ENCODE measurements at places on chromosomes 1 and 21.

DNA sequence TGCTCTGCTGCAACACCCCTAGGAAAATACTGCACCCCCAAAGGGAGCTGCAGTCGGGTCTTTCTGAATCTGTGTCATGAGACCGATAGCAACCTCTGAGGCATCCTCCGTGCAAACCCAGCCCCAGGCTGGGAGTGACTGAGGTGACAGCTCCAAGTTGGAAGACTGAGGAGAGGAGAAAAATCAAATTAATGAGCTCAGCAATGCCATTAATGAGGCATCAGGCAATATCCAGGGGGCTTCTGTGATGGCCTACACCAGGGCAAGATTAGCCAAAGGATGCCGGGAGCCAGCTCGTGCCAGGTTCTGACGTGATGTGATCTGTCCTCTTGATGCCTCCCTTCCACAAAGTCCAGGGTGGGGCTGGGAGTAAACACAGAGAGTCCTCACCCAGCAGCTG lies 30.8 kb upstream of the PSMB2 start:
- DNase-seq, result no peak

DNA sequence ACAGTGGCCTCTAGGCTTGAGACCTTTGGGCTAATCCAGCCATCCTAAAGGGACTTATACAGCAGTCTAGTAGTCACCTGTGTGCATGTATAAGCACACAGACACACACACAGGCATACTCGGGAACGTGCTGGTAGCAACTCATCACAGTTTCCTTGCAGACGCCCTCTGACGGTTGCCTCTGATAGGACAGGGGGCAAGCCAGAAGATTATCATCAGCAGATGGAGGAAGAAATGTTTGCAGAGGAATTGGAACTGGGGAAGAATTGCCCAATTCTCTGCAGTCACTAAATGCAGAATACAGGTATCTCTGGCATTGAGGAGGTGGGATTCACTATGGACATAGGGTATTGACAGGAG lies 222.2 kb downstream of the C1orf94 start:
- no peak for DNase-seq

DNA sequence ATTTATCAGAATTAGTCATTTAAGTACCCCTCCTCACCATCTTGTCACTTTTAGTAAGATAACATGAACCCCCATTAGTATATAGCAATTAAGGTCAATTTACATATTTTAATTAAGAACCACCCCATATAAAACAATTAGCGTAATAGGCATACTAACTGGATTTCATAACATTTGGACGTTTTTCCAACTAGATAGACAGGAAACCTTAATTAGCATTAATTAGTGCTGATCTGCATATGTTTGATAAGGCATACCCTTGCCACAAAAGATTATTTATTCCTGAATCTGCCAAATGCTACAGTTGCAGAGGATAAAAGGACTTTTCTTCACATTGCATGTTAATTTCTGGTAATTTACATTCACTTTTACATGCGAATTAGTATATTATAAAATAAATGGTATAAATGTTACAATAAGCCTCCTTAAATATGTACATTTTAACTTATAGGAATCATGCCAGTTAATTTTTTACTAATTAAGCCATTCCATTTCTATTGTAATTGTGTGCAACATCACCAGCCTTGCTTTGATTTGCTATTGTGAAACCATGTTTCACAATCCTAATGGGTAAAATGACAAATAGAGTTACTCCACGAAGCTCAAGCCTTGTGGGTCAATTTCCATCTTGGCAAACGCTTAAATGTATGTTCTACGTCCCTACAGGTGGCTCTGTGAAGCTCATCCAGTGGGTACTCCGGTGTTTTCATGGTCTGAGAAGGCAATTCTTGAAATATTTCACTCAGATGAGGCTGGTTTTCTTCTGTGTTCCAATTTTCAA lies 469.6 kb downstream of the DPYD start:
- no peak for DNase-seq

DNA sequence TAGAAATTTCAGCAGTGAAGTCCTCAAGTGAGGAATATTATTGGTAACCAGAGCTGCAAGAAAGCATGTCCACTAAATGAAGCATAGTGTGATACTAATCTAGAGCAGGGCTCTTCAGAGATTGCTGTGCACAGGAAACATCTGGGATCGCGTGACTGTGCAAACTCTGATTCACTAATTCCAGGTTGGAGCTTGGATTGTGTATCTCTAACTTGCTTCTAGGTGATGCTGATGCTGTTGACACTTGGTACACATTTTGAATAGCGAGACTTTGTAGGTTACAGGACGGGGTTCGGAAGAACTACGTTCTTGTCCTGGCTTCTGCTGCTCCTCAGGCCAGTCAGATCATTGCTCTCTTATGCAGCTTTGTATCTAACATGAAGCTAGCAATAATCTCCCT lies 66.5 kb downstream of the PRRX1 start:
- no peak for DNase-seq

- DNase-seq, result no peak
Measured at GRCh38 chr1:70140894-70141293, 64.5 kb downstream of the LRRC40 start.

- no peak for DNase-seq
Measured at GRCh38 chr21:39952265-39952664, 85.0 kb downstream of the PCP4 start.

DNA sequence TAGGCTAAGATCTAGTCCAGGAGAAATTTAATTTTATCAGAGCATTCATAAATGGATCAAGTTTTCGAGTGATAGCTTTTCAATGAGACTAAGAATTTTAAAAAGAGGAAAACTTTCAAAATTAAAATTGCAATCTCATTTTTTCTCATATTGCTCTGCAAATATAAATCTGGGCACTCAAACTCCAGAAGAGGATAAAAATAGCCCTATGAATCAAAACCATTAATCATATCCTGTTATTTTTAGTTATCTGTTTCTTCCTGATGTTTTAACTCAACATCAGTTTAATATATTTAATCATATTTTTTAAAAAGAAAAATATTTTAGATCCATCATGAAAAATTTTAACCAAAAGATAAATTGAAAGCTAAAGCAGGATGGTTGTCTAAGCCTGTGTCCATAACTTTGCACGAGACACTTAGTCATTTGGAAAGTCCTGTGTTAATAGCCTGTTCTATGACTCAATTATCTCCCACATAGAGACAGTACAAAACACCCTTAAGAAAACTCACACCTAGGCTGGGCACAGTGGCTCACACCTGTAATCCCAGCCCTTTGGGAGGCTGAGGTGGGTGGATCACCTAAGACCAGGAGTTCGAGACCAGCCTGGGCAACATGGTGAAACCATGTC lies 17.1 kb upstream of the PRRC2C start:
- no peak for DNase-seq

GRCh38 chr1:33250724-33251123 lies 5.6 kb upstream of the ZNF362 start:
- no peak for DNase-seq

- no peak for DNase-seq
Measured at GRCh38 chr1:244052728-244053312, 1.7 kb downstream of the ZBTB18 start.

GRCh38 chr1:10607228-10607627 lies 132.5 kb downstream of the PEX14 start:
- DNase-seq, result no peak

- DNase-seq, result no peak
Measured at GRCh38 chr1:233033361-233033760, 83.0 kb downstream of the NTPCR start.

DNA sequence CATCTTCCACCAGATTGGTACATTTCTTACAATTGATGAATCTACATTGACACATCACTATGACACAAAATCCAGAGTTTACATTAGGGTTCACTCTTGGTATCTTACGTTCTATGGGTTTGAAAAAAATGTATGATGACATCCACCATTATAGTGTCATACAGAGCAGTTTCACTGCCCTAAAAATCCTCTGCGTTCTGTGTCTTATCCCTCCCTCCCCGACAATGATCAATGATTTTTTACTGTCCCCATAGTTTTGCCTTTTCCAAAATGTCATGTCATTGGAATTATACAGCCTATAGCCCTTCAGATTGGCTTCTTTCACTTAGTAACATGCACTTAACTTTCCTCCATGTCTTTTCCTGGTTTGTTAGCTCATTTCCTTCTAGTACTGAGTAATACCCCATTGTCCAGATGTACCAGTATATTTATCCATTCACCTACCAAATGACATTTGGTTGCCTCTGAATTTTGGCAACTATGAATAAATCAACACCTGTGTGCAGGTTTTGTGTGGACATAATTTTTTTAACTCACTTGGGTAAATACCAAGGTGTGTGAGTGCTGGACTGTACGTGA lies 80.9 kb upstream of the CDC42BPA start:
- DNase-seq, result no peak

GRCh38 chr1:6597777-6598131 lies 4.9 kb downstream of the KLHL21 start:
- no peak for DNase-seq

- DNase-seq, result no peak
Measured at GRCh38 chr1:179870870-179871269, 6.7 kb downstream of the TOR1AIP2 start.

GRCh38 chr21:41612674-41613532 lies 104.9 kb upstream of the TMPRSS2 start:
- DNase-seq, result no peak

- DNase-seq, result no peak
Measured at GRCh38 chr1:229205854-229206253, 65.1 kb upstream of the RAB4A start.

- DNase-seq, result no peak
Measured at GRCh38 chr1:26265405-26265804, 14.5 kb upstream of the SH3BGRL3 start.

- DNase-seq, result no peak
Measured at GRCh38 chr1:86594284-86594770, 47.4 kb downstream of the CLCA4 start.

DNA sequence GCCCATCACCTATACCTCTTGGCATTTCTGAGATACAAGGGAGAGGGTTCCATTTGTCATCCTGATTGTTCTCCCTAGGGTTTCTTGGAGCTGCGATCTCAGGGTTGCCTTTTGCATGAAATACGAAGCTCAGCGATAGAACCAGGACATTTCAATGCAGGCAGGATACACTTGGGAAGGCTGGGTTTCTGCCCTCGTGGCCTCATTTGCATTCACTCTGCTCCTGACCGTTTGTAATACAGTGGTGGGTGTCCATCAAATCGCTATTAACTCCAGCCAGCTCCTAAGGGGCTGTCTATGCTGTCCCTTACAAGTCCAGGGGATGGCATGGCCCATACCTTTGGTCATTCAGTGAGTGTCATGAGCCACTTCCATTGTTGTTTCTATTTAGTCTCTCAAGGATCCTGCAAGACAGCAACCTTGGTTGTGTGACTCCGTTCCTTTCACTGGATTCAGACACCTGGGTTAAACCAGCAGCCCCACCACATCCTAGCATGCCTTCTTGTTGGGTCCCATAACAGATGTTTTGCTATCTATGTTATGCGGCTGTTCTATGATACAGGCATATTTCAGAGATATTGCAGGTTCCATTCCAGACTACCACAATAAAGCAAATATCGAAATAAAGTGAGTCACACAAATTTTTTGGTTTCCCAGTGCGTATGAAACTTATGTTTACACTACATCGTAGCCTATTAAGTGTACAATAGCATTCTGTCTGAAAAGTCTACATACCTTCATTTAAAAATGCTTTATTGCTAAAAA lies 18.3 kb downstream of the KAZN start:
- no peak for DNase-seq

DNA sequence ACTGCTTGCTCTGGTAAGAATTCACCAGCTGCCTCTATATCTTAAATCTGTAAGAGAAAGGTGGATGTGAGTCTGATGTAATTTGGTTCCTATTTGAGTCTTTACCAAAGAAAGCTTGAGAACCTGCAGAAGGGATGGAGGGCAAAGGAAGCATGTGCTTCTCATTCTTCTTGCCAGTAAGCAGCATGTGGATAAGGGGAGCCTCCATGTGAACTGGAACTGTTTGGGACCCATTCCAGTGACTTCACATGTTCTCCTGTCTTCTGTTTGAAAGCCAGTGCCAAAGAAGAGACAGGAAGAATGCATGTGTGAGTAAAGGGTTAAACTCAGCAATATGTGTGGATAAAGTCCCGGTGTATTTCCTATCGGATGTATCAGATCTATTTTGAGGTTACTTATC lies 119.6 kb upstream of the ADGRL2 start:
- no peak for DNase-seq

- no peak for DNase-seq
Measured at GRCh38 chr1:208139434-208140045, 104.6 kb downstream of the PLXNA2 start.

DNA sequence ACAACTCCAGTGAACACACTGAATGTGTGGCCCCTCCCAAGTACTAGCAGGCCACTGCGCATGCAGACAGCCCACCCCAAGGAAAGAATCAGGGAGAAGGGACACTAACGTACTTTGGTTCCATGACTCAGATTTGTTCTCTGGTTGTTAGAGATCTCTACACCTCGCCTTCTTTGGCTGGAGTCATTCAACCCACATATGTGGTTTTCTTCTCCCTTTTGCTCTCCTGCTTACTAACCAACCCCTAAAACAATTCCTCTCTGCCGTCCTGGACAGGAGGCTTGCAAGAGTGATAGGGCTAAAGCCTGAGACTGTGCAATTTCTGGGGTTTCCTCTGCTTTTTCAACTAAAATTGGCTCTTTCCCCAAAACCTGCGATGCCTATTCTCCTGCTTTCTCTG lies 5.7 kb upstream of the CD48 start:
- DNase-seq, result no peak

GRCh38 chr21:20250337-20250736 lies 747.9 kb upstream of the NCAM2 start:
- DNase-seq, result no peak

- no peak for DNase-seq
Measured at GRCh38 chr1:178483251-178483957, 13.4 kb downstream of the CLEC20A start.

DNA sequence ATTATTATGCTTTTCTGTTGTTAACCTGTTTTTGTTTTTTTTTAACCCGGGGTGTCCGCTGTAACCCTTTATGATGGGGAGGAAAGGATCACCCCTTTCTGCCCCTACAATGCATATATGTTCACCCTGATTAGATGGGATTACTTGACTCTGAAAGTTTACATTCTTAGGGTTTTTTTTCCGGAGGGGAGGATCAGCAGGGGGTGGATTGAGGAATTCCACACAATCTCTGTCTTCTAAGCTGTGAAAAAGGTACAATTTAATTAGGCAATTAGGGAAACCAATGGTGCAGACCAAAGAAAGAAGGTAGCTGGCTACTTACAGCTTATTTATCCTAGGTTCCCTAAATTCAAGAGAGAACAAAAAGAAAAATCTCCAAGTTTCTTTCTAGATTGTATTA lies 58.3 kb downstream of the EDEM3 start:
- no peak for DNase-seq

- peak; percentile 2 for DNase-seq
Measured at GRCh38 chr1:56709269-56709880, 64.3 kb downstream of the PRKAA2 start.

GRCh38 chr21:38175306-38175705 lies 81.5 kb upstream of the KCNJ15 start:
- DNase-seq, result no peak
